ENCODE measurements at places on chromosomes 13 and 19. TPM values are rescaled to one million over a fixed set of nuclear protein-coding genes. Genes with fewer than 3 reads are reported as not detected.

CEACAM16 gene
- total RNA-seq, result not detected

KIR2DL1 gene
- not detected for total RNA-seq

GYS1 gene
- 12.6 TPM for total RNA-seq

RCBTB2 gene
- total RNA-seq, result 33.0 TPM

OR7A5 gene
- not detected for total RNA-seq

KLK5 gene
- not detected for total RNA-seq

LAIR2 gene
- total RNA-seq, result 0.82 TPM

NCCRP1 gene
- not detected for total RNA-seq

PRR36 gene
- total RNA-seq, result 2.9 TPM

CABP5 gene
- not detected for total RNA-seq

PROZ gene
- total RNA-seq, result not detected

ZMYM2 gene
- total RNA-seq, result 180 TPM
